Activated CD4-positive, CD25-positive, alpha-beta regulatory T cell (primary cell): ENCODE measurements at places on chromosomes 2 and 18.

DNA sequence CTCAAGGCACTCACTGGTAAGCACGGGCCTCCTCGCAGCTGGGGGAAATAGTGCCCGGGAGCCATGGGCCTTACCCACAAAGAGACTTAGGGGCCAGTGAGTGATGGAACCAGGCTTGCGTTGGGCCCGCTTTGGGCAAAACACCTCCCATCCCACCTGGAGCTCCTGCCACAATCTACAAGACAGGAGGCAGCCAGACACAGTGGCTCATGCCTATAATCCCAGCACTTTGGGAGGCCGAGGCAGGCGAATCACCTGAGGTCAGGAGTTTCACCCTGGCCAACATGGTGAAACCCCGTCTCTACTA is 88.2 kb downstream of the TFCP2L1 start:
- DNase-seq = no peak

- no peak for DNase-seq
These were observed 160.0 kb upstream of the PGAP1 start for GRCh38 chr2:197086500-197086899.

DNA sequence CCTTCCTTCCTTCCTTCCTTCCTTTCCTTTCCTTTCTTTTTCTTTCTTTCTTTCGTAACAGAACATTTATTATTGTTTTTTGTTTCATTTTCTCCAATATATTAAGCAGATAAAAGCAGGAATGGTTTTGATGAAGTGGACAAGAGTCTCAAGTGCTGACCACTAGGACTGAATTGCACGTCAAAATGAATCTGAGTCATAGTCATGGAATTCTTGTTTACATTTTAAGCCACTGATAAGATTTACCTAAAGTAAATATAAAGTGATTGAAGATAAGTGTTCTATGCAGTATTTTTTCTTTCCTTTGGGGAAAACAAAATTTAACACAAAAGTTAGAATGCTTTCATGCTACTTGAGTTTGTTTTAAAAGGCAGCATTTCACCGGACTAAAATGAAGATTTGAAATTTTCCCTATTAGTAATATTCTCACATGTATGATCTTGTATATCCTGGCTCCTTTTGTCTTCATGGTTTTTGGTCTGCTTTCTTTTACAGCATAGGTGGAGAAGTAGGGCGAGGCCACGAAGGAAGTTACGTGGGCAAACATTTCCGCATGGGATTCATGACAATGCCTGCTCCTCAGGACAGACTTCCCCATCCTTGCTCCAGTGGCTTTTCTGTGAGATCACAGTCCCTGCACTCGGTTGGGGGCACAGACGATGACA is 113.5 kb downstream of the NYAP2 start:
- DNase-seq = no peak

GRCh38 chr2:26772064-26773001 is 8.2 kb downstream of the SLC35F6 start:
- DNase-seq = no peak

DNA sequence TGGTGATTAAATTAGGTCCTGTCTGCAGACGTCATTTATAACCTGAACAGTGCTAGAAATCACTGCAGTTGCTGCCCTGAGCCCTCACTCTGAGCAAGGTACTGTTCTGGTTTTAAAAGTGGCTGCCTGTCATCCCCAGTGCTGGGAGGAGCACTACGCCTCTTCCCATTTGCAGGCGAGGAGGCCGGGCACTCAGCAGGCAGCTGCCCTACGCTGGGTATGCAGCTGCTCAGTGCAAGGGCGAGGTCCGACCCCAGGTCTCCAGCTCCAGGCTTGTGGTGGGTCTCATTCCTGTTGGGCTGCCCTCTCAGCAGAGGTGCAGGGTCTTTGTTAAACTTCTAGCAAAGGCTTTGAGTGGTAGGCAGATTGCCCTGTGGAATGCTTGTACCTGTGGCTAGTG is 15.7 kb downstream of the CNDP2 start:
- no peak for DNase-seq

- DNase-seq = no peak
These were observed 60.4 kb downstream of the WDSUB1 start for GRCh38 chr2:159226059-159226461.

DNA sequence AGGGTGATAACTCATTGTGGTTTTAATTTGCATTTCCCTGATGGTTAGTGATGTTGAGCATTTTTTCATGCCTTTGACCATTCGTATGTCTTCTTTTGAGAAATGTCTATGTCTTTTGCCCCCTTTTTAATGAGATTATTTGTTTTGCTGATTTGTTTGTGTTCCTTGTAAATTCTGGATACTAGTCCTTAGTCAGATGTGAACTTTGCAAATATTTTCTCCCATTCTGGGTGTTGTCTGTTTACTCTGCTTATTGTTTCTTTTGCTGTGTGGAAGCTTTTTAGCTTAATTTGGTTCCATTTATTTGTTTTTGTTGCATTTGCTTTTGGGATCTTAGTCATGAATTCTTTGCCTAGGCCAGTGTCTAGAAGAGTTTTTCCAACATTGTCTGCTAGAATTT is 192.0 kb downstream of the PARD3B start:
- no peak for DNase-seq

GRCh38 chr2:41242001-41242331 is 790.1 kb upstream of the SLC8A1 start:
- no peak for DNase-seq

DNA sequence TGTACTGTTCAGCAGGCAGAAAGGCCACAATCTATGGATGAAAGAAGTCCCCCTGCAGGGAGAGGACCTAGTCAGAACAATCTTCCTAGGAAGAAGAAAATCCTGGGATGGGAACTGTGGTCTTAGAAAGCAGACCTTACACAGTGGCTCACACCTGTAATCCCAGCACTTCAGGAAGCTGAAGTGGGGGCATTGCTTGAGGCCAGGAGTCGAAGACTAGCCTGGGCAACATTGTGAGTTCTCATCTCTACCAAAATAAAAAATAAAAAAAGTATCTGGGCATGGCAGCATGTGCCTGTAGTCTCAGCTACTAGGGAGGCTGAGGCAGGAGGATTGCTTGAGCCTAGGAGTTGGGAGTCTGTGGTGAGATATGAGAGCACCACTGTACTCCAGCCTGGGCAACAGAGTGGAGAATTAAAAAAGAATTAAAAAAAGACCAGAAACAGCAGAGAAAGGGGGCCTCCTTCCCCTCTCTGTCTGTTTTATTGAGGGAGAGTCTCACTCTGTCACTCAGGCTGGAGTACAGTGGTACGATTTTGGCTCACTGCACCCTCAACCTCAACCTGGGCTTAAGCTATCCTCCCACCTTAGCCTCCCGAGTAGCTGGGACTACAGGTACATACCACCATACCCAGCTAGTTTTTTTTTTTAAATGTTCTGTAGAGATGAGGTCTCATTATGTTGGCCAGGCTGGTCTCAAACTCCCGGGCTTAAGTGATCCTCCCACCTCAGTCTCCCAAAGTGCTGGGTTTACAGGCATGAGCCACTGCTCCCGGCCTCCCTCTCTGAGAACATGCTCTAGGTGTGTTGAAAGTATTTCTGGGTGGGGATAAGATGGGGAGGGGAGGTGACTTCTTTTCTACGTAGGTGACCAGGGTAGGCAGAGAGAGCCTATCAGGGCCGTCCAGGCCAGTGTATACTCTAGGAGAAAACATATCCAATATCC is 7.4 kb downstream of the RHOB start:
- DNase-seq = no peak

DNA sequence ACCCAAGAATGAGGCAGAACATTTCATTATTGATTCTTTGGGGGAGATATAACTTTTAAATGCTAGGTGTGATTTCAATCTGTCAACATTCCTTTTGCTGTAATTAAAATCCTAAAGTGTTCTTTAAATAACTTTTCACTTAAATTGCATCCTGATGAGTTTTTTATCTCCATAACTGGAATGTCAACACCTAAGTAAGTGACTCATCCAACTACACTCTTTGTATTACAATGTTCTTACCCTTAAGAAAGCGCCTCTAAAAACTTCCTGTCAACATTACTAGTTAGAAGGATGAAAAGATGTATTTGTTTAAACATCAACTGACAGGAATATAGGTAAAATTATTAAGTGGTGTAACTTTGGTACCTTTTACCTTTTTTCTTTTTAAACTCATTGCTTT is 1657.0 kb downstream of the LRP1B start:
- no peak for DNase-seq

DNA sequence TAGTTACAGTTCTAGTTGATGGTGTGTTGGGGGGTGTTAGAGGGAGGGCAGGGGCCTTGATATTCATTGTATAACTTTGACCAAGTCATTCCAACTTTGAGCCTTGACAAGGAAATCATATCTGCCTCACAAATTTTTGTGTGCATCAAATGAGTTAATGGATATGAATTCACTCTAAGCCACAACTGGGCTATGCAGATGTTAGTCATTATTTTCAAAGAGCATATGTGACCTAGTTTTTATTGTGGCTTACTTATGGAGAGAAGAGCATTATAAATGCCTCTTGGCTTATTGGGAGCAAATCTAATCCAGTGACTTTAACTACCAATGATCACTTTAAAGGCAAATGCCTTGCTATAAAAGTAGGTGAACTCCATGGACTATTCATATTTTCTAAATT is 250.2 kb downstream of the LPIN1 start:
- DNase-seq = no peak

GRCh38 chr2:192166946-192167345 is 27.8 kb downstream of the TMEFF2 start:
- no peak for DNase-seq

DNA sequence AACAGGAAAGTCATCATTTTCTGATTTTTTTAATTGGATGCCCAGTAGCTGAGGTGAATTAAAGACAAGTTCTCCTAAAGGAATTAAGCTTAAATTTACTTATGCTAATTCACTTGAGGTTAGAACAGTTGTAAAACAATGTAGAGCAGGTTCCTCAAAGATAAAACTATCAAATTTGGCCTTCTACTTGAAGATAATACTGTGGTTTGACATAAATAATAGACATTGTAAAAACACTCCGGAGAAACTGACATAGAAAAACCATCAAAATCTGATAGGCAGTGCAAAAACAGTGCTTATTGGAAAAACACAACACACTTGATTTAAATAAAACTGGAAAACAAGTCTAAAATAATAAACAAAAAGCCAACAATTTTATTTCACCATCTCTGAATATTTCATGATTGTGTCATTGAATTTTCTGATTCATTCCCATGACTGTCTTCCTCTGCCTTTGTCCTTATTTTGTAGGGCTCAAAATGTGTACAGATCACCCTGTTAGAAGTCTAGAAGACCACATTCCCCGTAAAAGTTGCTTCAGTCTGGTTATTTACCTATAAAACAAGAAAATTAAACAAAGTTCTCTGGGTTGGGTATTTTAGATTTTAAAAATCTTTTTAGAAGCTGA is 28.3 kb upstream of the SLC40A1 start:
- DNase-seq = no peak

DNA sequence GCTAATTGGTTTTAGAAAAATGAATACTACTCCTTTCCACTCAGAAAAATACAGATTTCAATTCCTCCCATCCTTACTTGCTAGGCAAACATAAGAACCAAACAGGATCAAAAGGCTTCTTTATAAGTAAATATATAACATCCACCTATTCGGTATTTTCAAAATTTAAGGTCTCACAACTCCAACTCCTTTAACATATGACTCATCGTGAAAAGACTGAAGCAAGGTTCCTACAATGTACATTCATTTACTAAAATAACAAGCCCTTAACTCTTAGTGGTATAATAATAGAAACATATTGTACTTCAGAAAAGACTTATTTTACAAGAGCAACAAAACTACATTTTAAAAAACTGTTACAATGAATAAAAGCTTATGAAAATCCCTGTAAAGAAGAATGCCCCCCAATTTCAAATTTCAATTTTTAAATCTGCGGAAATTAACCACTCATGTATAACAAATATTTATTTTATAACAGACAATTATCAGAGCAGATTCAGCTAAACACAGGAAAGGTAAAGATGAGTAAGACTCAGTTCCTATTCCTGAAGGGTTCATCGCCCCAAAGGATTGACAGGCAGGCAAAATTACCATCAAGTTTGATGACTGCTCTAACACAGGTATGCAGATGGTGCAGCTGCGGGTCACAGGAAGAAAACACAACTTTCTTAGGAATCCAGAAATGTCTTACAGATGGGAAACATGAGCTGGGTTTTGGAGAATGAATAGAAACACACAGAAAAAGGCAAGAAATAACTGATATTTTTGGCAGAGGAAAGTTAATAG is 96.4 kb downstream of the COBLL1 start:
- no peak for DNase-seq

DNA sequence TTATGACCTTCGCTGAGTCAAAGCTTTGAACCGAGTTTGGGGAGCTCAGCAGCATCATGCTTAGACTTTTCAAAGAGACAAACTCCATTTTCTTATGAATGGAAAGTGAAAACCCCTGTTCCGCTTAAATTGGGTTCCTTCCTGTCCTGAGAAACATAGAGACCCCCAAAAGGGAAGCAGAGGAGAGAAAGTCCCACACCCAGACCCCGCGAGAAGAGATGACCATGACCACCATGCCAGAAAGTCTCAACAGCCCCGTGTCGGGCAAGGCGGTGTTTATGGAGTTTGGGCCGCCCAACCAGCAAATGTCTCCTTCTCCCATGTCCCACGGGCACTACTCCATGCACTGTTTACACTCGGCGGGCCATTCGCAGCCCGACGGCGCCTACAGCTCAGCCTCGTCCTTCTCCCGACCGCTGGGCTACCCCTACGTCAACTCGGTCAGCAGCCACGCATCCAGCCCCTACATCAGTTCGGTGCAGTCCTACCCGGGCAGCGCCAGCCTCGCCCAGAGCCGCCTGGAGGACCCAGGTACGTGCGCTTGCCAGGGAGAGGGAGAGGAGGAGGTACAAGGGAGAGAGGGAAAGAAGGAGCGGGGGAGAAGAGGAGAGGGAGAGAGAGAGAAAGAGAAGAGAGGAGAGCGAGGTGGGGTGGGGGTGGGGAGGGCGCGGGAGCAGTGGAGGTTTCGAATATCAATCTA is at the start of gene DLX1:
DLX1 (plus strand) TSS at position 48 of the 700 bp plus-strand sequence; CDS start at position 219, 171 bp downstream.
- DNase-seq = no peak

DNA sequence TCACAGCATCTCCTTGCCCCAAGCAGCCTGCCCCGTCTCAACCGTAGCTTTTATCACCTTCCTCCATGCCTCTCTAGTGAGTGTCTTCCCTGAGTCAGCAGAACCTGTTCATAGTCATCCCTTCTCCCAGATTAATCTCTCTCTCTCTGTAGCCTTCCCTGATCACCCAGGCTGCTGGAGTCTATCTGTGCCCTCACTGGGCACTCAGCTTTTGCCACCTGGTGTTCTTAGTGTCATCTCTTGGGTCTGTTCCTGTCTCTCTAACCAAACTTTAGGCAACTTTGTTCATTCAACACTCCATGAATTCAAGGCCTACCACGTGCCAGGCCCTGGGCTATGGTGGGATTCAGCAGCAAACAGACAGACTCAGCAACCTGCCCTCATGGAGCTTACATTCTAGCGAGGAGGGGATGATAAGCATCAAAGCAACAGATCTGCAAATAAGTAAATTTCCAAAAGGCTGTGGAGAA is 159.1 kb downstream of the SMAD7 start:
- no peak for DNase-seq

- DNase-seq = no peak
These were observed 16.4 kb downstream of the TNFRSF11A start for GRCh38 chr18:62341473-62341872.

GRCh38 chr2:144631636-144632035 is 111.7 kb upstream of the ZEB2 start:
- DNase-seq = no peak

- no peak for DNase-seq
These were observed 183.5 kb downstream of the HNMT start for GRCh38 chr2:138147796-138148195.
